ENCODE measurements at places on chromosomes 3 and 15. TPM values are rescaled to one million over a fixed set of nuclear protein-coding genes. Genes with fewer than 3 reads are reported as not detected.

Gene CD86
- total RNA-seq: 23.4 TPM

Gene SPINK8
- total RNA-seq: not detected

DNA sequence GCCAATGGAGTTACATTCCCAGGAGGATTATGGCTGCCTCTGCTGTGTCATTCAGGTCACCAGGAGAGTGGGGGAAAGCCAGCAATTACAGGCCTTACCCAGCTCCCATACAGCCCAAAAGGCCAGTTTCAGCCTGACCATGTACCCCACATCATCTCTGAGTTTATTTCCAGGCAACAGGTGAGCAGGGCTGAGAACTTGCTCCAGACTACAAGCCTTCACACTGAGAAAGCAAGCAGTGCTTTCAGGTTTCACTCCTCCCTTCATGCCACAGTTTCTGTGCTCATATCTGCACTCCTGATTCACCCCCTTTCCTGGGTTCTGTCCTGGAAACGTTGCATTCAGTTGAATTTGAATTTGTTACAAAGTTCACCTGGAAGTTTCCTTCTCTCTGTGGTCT, 68.1 kb upstream of the ABI3BP start:
- DNase-seq: no peak

Gene SNRPN
- 44.0 TPM for total RNA-seq

GRCh38 chr3:124078953-124079911, 87.3 kb upstream of the ROPN1 start:
- DNase-seq: no peak

Gene KCNAB1
- not detected for total RNA-seq

- no peak for DNase-seq
Observed at GRCh38 chr3:115666920-115667737, 43.8 kb downstream of the GAP43 start.

DNA sequence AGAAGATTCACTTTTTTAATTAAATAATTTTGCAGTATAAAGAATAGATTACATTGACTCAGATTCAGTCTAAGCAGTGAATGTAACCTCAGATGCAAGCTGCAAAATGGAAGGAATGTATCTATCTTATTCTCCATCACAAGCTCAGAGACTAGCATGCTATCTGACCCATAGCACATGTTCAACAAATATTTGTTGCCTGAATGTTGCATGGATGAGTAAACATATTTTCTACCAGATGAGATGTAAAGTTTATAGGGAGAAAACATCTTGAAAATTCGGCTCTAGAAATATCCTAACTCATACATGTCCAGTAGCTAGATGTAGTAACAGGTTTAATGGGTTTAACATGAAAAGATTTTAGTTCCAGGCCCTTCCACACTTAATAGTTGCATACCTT, 234.2 kb downstream of the MECOM start:
- DNase-seq: no peak

- DNase-seq: no peak
Observed at GRCh38 chr15:33380406-33380805, 69.6 kb downstream of the RYR3 start.

DNA sequence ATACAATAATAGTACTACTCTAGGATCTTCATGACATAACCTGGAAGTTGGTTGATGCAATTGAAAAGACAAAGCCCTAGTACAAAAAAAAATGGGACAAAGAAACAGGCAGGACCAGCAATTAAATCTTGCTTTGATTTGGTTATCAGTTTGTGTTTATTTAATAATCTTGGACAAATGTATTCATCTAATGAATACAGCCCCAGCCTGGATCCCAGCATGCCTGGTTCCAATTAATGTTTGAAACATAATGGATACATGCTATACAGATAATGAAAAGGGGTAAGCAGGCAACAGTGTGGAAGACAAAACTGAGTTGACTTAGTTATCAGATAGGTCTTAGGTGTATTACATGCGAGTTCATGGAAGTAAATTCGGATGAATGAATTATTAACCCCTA, 29.6 kb upstream of the SATB1 start:
- DNase-seq: no peak

Gene RASGRF1
- 0.02 TPM for total RNA-seq

DNA sequence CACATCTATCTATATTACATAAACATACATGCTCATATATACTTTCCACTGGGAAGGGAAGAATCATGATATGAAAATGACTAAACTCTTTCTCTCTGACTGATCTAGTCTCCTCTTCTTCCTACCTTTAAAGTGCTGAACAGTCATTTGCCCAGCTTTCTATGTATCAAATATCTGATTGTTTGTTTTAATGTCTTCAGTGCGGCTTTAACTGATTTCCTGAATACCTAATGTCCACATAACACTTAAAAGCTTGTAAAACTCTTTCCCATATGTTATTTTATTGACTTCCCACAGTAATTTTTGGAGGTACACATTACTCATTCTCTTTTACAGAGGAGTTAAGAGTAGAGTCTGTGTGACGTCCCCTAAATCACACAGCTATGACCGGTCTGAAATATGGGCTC, 28.2 kb downstream of the CPOX start:
- no peak for DNase-seq

GRCh38 chr15:35168464-35168863, 83.4 kb upstream of the NANOGP8 start:
- DNase-seq: no peak

Gene EPHB3
- total RNA-seq: not detected

GRCh38 chr3:184031187-184031792, at the start of gene HTR3D:
Gene HTR3D, plus strand, starts transcription at chr3:184031742. Its CDS starts 0 bp downstream, at chr3:184031742.
- DNase-seq: no peak

DNA sequence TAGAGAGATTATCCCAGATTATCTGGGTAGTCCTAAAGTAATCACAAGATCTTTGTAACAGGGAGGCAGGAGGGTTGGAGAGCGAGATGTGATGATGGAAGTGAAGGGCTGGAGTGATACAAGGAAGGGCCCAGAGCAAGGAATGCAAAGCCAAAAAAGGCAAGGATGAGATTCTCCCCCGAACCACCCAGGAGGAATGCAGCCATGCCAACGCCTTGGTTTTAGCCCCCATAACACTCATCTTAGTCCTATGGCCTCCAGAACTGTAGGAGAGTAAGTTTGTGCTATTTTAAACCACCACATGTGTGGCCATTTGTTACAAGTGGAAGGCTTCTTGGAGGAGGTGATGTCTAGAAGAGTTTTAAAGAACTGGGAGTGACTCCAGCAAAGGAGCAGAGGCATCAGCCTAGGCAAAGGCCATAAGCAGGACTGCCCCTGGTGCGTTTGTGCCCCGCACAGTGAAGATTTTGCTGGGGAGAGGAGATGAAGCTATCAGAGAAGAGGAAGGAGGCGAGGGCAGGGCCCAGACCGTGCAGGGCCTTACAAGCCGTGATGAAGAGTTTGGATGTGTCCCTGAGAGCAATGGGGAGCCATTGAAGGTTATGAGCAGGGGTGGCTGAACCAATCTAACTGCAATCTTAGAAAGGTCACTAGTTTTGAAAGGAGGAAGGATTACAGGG, 25.3 kb upstream of the CORO2B start:
- no peak for DNase-seq

DNA sequence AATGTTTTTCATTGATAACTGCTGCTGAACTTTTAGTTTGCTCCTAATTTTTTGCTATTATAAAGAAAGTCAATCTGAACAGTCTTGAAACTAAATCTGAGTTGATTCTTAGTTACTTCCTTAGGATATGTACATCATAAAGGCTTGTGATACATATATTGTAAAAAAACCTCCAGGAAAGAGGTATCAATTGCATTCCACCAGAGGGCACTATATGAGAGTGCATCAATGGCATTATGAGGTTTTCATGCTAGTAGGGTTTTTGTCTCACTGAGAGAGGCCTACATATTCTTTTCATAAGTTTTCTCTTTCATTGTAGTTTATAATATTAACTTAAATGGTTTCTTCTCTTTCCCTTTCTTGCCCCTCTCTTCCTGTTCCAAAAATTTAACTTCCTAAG, 46.9 kb downstream of the PIK3R4 start:
- no peak for DNase-seq

Gene IL17RE
- 1.9 TPM for total RNA-seq

DNA sequence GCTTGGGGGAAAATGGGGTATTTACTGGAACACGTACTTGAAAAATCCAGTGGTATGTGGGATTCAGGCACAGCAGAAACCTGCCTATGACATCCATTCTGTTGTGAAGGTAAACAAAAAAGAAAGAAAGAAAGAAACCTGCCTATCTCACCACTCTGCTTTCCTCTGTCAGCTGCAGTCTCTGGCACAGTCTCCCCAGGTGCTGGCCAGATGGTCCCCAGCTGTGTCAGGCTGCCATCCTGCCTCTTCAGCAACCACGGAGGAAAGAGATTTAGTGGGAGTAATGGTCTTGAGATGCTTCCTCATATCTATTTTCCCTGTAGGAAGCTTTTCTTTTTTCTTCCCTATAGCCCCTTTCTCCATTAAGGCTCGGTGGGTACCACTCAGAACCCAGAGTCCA, 2.5 kb upstream of the PXYLP1 start:
- DNase-seq: no peak

DNA sequence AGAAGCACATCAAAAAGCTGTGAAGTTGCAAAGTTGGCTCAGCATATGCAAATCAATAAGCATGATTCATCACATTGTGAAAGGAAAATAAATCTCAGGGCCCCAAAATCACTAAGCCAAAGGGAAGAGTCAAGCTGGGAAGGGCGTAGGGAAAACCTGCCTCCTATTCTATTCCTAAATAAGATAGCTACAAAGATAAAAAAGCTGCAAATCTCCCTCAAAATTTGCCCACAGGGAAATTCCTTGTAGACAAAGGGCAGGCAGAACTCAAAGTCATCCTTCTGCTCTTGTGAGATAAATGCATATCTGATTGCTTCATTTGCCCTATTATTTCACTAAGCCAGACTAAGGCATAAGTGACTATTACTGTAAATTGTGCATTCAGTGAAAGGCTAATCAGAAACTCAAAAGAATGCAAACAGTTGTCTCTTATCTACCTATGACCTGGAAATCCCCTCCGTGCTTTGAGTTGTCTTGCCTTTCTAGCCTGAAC, 30.5 kb upstream of the CCNL1 start:
- no peak for DNase-seq

GRCh38 chr3:16264174-16264707, 502 bp downstream of the DPH3 start:
- DNase-seq: no peak

Gene GASK1A
- not detected for total RNA-seq

DNA sequence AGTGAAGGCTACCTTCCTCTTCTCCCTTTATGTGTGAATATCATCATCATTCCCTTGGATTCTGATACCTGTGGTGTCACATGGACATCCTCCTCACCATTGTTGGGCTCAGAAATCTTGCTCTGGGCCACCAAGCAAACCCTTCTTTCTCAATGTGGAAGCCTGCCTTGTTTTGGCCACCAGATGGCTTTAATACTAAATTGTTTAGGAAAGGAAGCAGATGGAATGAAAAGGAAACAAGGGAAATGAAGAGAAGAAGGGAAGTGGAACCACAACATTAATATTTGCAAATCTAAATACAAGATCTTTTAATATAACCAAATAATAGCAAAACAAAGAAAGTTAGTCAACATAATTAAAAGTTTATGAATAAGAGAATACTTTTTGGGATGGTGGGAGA, 14.0 kb downstream of the FAM227B start:
- DNase-seq: no peak

GRCh38 chr3:188242436-188243123, 88.6 kb downstream of the LPP start:
- DNase-seq: no peak

Gene SMAD6
- 0.29 TPM for total RNA-seq

Gene ANKRD63
- total RNA-seq: not detected

DNA sequence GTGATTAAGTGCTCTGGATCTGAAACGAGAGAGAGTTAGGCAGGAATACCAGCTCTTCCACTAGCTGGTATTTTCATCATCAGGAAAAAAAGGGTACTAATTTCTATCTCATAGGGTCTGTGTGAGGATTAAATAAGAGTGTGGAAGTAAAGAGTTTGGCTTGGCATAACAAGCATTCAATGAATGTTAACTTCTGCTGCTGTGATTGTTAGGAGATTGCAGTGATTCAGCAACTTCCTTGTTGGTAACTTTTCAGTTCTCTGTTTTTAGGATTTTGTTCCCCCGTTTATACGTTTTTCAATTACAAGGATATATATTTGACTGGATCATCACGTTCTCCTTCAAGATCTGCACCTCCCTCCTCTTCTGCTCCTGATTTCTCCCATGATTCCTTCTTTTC, 65.9 kb upstream of the MYO5C start:
- DNase-seq: no peak
